ENCODE measurements at places on chromosomes 5 and 9.

DNA sequence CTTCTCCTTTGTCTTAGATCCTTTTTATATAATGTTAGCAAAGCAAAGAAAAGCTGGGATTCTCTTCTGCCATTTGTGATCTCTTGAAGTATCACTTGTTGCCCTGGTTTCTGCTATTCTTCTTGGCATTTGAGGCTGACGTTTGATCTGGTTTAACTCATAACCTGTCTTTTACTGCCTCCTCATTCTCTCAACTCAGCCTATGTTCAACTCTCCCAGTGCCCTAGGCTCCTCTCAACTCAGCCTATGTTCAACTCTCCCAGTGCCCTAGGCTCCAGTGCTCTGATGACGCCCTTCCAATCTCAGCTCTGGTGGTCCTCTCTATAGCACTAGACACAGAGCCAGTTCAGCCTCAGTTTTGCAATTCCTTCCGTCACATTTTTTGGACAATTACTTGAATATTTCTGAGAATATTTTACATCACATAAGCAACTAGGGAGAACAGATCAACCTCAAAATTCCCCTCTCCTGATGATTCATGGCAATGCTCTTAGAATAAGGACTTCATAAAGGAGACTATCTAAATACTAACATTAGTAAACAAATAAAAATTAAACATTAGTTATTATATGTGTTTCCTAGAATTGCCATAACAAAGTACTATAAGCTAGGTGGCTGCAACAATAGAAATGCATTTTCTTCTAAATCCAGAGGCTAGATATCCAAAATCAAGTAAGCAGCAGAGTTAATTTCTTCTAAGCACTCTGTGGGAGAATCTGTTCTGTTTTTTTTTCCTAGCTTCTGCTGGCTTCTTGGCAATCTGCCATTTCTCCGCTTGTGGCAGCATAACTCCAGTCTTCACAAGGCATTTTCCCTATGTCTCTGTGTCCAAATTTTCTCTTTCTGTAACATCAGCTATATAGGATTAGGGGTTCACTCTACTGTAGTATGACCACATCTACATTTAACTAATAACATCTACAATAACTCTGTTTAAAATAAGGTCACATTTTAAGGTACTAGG, 662.1 kb upstream of the FTMT start:
- no peak for DNase-seq

- DNase-seq: no peak
Measured at GRCh38 chr9:136363949-136364748, 605 bp upstream of the DNLZ start.

GRCh38 chr5:139004374-139005307, 129.5 kb upstream of the LRRTM2 start:
- no peak for DNase-seq

- no peak for DNase-seq
Measured at GRCh38 chr5:94700592-94700991, 82.1 kb downstream of the SLF1 start.

DNA sequence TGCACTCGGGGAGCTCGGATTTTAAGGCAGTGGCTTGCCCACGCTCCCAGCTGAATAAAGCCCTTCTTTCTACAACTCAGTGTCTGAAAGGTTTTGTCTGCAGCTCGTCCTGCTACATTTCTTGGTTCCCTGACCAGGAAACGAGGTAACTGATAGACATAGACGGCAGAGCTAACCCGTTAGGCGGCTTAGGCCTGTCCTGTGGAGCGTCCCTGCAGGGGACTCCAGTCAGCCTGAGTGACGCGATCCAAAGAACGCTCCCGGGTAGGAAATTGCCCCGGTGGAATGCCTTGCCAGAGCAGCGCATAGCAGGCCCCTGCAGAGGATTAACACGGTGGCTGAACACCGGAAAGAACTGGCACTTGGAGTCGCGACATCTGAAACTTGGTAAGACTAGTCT, 1.8 kb upstream of the SELENOP start:
- DNase-seq: no peak

- DNase-seq: no peak
Measured at GRCh38 chr5:27773636-27774035, 735.2 kb upstream of the CDH9 start.

- DNase-seq: no peak
Measured at GRCh38 chr9:123685489-123686083, 244.3 kb downstream of the DENND1A start.

DNA sequence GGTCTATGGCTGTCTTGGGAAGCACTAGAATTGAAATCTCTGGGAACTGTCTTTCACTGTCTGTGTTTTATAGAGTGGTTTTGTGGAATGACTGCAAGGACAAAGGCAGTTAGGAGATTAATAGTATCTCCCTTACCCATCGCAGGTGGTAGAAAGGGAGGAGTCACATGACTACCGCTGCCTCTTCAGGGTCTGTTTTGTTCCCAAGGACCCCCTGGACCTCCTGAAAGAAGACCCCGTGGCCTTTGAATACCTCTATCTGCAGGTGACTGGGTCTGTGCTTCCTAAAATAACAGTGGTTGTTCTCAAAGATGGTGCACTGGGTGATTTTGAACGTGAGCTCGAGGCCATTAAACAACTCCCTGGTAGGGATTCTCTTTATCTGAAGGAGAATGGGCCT, 22.8 kb upstream of the TRMT10B start:
- DNase-seq: no peak

DNA sequence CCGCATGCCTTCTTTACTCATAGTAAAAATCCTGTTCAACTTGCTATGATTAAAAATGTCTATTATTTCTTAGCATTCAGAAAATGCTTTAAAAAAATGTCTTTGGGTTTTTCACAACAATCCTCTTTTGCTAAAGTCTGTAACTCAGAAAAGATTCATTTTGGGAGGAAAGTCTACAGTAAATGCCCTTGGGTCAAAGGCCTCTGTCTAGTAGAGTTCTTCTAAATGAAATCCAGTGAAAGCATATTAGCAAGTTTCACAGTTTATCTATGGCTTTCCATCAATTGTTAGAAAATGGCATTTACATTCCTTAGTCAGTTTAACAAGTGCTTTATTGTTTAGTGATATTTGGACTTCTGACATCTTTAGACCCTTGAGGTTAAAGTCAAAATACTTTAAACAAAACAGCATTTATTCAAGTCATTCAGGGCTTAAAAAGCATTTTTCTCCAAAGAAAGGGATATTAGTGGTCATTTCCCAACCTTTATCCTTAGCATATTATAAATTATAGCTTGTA, 137.1 kb upstream of the TARS1 start:
- DNase-seq: no peak

GRCh38 chr9:107874591-107875369, 385.2 kb upstream of the KLF4 start:
- DNase-seq: no peak

- no peak for DNase-seq
Measured at GRCh38 chr5:36239370-36240293, 2.1 kb downstream of the NADK2 start.

- DNase-seq: no peak
Measured at GRCh38 chr5:103962023-103962422, 399.4 kb upstream of the NUDT12 start.

DNA sequence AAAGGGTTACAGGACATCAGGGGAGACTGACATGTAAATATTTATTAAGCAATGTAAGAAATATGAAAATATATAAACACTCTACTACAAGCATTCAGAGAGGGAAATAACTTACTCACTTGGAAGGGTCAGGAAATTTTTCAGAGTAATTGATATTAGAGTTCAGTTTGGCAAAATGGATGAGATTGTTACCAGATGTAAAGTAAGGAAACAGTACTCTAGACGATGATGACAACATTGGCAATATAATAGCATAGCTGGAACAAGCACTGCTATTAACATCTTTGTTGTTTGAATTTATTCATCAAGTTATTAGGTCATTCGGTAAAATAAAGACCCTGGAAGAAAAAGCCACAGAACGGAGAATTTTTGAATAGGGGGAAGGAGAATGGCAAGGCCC, 49.1 kb downstream of the GNA14 start:
- no peak for DNase-seq

DNA sequence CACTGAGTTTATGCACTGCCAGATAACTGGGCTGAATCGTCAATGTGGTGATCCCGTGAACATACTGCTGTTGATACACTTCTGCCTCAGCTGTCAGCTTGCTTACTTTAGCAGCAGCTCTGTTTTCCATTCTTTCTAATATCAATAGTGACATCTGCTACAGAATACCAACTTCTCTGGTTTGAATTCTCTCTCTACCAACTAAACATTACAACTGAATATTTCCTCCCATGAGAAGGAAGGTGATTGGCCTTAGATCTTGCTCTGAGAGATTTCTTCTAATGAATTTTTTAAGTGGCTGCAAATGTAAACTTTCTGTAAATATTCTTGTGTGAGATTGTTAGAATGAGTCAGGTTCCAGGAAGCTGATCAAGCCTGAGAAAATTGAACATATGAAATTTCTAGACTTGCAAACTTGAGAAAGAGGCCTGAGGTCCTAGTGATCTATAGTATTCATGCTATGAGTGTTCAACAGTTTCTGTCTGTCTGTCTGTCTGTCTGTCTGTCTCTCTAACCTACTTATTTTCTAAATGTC, 205.5 kb upstream of the CDKN2B start:
- DNase-seq: no peak

DNA sequence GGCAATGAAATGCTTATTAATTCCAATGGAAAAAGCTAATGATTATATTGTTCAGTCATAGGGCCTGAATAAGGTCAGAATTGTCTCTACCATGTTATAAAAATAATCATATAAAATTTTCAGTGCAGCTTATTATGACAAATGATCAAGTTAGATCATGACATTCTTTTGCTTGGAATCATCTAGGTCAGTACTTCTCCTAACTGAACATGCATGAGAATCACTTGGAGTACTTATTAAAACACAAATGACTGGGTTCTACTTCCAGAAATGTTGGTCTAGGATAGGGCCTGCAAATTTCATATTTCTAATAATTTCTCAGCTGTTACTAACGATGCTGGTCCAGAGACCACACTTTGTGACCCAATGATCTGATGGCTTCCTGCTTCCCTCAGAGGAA, 806.0 kb upstream of the ZNF608 start:
- no peak for DNase-seq
